Omental fat pad (tissue), 4 donors: ENCODE measurements at places on chromosomes 1 and 21. TPM values are rescaled to one million over a fixed set of nuclear protein-coding genes. Genes with fewer than 3 reads are reported as not detected.

The CTSS gene
- total RNA-seq, result 150 TPM

The KCNJ9 gene
- not detected for total RNA-seq

The OR14A16 gene
- total RNA-seq, result not detected

- no peak for DNase-seq
Observed at GRCh38 chr1:160414881-160415280, 14.5 kb downstream of the VANGL2 start.

DNA sequence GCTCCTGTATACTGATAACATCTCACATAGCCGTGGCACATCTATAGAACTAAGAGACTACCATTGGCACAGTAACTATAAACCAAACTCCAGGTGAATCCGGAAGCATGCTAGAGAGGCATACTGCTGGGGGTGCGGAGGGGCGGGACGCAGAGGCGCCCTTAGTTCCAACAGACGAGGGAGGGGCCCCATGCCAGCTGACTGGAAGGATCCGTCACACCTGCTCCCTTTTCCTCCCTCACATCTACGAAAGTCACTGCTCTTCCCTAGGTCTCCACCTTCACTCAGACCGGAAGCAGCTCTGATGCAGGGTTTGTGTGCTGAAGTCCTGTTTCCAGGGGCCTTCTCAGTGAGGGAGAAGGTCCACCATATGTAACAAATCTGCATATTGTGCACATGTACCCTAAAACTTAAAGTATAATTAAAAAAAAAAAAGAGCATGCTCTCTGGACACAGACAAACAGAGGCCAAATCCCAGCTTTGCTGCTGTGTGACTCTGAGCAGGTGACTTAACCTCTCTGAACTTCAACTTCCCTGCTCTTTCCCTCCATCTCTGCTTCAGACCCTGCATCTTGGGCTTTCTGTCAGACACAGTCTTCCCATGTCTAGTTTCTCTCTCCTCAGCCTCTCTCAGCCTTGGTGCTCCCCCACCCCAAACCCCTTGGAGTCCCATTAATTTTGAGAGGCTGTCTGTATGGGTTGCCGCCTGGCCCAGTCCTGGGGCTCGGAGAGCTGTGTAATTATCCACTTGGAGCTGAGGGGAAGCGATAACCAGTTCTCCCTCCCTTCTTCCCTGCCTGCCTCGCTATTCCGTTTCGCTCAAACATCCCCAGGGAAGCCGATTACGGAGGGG is 7.8 kb upstream of the GJB5 start:
- no peak for DNase-seq

DNA sequence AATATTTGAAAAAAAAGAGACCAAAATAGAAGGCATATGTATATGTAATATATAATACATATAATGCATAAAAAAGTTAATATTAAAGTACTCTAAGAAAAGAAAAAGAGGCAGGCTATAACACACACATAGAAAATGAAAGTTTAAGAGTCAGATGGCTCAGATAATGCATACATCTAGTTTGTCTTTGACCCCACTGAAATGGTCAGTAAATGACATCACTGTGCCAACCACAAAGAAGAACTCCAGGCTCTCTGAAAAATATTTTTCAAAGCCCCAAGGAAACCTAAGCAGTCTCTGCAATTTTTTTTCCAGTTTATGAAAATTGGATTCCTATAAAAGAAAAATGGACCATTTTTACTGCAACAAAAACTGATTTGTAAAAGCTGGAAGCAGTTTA is 55.4 kb upstream of the SCYL3 start:
- DNase-seq, result no peak

GRCh38 chr1:12078938-12079861 is 16.1 kb downstream of the TNFRSF8 start:
- no peak for DNase-seq
